Cerebellar nuclear complex (tissue), 1 donor: ENCODE measurements at places on chromosomes 16 and 17.

DNA sequence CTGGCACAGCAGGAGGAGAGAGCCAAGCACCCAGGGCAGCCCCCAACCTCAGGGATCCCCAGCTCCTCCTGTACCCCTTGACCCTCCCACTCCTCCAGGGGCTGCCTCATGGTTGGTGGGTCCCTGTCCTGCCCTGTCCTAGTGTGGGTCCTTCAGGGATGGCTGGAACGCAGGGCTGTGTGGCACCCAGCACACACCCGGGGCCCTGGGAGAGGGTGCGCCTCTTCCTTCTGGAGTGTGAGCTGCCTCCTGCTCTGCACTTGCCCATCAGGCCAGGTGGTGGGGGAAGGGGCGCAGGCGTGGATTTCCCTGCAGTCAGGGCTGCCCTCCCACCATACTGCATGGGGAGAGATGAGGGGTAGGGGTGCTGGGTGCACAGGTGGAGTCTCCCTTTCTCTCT is 42.6 kb downstream of the SOCS1 start:
- DNase-seq: no peak

DNA sequence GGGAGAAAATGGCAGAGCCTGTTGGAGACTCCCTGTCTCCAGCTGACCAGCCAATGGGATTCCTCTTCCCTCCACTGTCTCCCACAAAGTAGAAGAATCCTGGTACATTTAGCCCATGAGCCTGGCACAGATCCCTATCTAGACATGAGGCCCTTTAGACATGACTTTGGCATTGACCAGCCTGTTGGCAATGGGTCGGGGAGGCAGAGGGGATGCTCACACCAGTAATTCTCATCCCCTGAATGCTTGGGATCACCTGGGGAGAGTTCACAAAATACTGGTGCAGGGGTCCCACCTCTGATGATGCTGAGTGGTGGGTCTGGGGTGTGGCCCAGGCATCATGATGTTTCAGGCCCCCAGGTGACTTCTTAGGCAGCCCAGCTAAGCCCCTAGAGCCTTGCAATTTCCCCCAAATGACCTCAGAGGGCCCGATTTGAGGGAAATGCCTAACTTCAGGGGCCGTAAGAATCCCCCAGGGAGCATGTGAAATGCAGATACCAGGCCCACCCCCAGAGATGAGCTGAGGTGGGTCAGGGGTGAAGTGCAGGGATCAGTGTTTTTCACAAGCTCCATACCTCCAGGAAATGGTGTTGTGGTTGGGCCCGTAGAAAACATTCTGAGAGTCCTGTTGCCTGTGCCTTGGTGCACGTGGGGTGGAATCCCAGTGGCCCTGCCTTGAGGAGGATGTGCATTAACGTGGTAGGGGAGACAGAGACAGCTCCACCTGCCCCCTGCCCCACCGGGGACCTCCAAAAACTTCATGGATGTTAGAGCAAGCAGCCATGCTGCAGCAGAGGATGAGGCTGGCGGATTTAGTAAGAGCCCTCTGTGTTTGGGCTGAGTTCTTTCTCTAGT is 42.1 kb downstream of the SNX20 start:
- DNase-seq: no peak

DNA sequence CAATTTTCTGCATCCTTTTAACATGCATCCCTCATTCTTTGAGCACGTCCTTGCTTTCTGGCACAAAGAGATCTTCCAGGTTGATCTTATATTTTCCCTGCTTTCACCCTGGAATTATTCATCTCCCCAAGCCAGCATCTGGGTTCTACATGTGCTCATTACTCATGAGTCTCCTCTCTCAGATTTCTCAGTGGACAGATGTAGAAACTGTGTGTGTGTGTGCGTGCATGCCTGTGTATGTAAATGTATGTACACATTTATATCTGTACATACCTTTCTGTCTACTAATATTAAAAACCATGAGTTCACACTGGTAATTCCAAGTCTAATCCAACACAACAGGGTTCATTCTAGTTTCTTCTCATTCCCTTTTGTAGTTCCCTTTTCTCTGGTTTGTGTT is 41.9 kb upstream of the NSRP1 start:
- DNase-seq: no peak

DNA sequence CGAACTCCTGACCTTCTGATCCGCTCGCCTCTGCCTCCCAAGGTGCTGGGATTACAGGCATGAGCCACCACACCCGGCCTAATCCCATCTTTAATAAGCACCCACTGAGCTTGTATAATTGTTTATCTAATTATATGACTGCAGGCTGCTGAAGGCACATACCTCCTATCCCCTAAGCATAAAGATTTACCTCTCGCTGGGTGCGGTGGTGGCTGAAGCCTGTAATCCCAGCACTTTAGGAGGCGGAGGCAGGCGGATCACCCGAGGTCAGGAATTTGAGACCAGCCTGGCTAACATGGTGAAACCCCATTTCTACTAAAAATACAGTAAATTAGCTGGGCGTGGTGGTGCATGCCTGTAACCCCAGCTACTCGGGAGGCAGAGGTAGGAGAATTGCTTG is 20.1 kb upstream of the YWHAE start:
- DNase-seq: no peak

DNA sequence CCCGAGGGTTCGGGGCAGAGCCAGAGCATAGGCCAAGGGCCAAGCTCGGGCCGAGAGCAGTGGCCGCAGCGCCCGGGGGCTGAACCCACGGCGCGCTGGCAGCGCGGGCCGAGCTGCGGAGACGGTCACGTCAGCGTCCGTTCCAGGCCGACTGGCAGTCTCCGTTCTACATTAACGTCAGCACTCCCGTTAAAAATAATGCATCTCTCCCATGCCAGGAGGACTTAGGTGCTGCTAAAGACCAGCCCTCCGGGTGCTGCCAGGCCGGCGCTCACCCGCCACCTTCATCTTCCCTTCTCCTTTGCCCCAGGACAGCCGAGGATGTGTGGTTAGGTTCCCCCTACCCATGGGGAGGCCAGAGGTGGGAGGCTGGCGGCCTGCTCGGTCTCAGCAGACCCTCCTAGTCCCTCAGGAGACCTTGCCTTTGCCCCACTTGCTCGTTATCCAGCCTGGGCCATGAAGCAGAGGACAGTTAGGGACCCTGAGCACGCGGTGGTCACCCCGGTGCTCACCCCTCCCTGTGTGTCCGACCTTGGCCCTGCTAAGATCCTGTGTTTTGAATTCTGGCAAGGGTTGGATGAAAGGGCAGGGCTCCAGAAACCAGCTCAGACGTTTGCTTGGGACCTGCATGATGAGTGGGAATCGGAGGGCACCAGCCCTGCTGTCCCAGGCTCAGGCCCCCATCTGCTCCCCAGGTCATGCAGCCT is 572 bp downstream of the MPG start:
- DNase-seq: no peak

DNA sequence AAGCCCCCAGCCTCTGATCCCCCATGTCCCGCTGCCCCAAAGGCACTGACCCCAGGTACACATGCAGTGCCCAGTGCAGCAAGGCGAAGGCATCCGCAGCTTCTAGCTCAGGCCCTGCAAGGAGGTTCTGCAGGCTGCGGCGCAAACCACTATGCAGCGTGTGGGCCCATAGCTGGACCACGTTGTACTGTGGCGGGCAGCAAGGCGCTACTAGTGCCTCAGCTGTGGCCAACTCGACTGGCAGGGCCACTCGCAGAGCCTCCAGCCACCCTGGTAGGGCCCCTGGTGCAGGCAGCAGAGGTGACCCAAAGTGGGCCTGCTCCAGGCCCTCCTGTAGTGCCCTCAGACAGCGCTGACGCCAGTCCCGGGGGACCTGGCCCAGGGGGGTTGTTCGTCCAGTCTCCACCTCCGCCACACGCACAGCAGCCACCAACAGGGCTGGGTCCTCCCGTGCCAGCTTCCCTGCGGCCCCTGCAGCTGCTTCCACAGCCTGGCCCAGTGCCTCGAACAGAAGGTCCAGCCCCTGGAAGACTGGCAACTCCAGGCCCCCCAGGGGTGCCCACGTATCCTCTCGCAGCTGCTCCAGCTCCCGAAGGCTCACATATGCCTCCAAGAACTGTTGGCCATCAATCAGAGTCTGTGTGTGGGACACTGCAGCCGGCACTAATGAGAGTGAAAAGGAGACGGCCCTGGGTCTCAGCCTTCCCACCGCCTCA is 2.6 kb downstream of the EXOC3L1 start:
- no peak for DNase-seq
